ENCODE measurements at places on chromosomes 12 and 14.
A peak's percentile ranks its signal among the peaks of the same experiment; 100 is the strongest.

DNA sequence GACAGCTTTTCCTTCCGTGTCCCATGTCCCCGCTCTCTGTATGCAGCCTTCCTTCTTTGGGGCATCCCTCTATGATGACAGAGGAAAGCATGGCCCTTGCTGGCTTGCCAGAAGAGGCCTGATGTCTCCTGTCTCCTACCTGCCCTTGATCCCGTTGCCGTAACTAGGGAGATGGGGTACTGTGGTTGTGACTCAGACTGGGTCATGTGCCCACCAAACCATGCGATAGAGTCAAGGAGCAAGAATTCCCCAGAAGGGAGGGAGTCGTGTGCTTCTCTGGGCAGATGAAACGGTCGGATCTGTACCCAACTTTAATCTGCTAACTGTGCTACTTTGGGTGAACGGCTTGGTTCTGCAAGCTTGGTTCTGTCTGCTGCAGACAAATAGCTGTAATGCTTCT, 99.1 kb upstream of the DYNC1H1 start:
- DNase-seq, result no peak

DNA sequence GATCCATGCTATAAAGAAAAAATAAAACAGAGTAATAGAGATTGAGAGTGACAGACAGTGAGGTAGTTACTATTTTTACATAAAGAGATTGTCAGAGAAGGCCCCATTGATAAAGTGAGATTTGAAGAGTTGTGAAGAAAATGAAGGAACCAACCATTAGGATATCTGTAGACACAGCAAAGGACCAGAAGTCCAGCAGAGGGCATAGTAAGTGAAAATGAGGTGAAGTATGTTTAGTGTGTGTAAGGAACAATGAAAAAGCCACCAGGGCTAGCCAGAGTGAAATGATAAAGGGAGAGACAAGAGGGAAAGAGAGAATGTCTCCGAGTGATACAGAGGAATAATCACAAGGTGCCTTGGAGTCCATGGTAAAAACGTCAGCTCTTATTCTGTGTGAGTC, 411.0 kb downstream of the NELL2 start:
- DNase-seq, result no peak

- no peak for DNase-seq
Observed at GRCh38 chr12:23533699-23534098, 415.8 kb downstream of the SOX5 start.

- no peak for DNase-seq
Observed at GRCh38 chr12:19005257-19005801, 124.2 kb upstream of the PLEKHA5 start.

DNA sequence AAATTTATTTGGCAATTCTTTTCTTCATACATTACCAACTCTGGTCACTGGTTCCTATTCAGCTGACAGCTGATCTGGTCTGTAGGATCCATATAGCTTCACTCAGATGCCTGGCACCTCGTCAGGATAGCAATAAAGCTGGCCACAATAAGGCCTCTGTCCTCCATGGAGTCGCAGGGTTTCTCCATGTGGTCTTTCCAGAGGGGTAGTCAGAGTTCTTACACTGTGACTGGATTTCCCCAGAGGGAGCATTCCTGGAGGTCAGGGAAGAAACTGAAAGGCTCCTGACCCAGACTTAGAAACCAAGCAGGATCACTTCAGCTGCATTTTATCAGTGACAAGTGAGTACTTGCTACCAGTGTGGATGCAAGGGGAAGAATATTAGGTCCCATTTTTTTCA, 34.9 kb upstream of the SIX1 start:
- DNase-seq, result no peak

GRCh38 chr12:52369211-52369610, 1.9 kb upstream of the KRT85 start:
- DNase-seq, result no peak

GRCh38 chr14:55160989-55161388, 30.4 kb downstream of the DLGAP5 start:
- DNase-seq, result no peak

- no peak for DNase-seq
Observed at GRCh38 chr12:96064271-96064670, 28.9 kb upstream of the LTA4H start.

GRCh38 chr12:130838284-130838950, 633 bp downstream of the STX2 start:
- peak; percentile 41 for DNase-seq

DNA sequence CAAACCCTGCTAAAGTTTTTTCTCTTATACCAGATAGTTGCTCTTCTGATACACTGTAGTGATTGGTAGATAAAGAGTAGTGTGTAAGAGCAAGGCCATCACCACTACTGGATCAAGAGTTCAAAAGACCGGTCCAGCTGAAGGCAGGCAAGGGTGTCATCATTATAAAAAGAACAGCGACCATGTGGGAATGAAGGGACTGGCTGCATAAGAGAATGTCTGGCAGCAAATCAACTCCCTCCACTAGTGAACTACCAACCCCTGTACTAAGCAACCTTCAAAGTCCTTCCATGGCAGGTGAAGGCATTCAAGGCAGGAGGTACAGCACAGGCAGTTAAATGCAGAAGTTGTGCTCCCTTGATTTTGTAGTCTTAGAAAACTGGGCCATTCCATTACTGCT, 53.5 kb downstream of the EGLN3 start:
- DNase-seq, result no peak

- no peak for DNase-seq
Observed at GRCh38 chr12:103140286-103140685, 182.8 kb downstream of the ASCL1 start.

DNA sequence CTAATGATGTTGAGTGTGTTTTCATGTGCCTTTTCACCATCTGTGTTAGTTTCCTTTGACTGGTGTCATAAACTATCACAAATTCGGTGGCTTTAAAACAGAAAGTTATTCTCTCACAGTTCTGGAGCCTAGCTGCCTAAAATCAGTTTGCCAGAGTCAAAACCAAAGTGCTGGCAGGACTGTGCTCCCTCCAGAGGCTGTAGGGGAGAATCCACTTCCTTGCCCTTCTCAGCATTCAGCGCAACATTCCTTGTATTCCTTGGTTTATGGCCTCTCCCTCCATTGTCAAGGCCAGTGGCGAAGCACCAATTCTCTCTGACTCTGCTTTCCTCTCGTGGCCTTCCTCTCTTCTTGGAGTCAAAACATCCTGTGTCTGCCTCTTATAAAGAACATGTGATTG, 174.2 kb upstream of the PDE3A start:
- no peak for DNase-seq

- DNase-seq, result no peak
Observed at GRCh38 chr14:91018481-91018880, 42.0 kb downstream of the RPS6KA5 start.

DNA sequence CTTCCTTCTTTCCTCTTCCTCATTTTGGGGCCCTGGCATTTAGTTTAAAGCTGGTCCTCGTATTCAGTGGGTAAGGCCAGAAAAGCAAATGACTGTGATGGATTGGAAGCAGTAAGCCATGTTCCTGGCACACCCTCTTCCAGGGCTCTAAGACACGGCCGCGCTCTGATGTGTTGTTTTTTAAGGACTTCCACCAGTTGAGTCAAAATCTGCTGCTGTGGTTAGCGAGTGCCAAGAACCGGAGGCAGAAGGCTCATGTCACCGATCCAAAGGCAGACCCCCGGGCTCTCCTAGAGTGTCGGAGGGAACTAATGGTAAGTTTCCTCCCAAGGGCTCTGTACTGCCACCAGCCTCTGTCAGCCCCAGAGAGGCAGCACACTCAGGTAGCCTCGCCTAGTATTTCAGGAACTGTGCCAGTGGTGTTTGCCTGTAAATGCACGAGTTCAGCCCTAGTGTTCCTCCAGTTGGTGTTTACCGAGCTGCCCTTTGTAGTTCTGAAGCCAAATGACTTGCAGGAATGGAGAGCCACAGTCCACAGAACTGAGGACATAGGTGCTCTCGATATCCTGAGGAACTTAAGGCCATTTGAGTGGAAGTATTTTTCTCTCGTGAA, 72.7 kb downstream of the ESR2 start:
- no peak for DNase-seq

Data from stimulated activated CD8-positive, alpha-beta memory T cell treated with anti-CD3 and anti-CD28 coated beads, Interleukin-4, amount 100 ng/mL, for 48 hours (primary cell).